Gastrocnemius medialis (tissue), 4 donors: ENCODE measurements at places on chromosomes 2 and 18. TPM values are rescaled to one million over a fixed set of nuclear protein-coding genes. Genes with fewer than 3 reads are reported as not detected.

The DCAF17 gene
- total RNA-seq, result 5.2 TPM

The SRD5A2 gene
- not detected for total RNA-seq

The SIGLEC15 gene
- total RNA-seq, result not detected

The IL1B gene
- total RNA-seq, result not detected

The CABLES1 gene
- 0.58 TPM for total RNA-seq

The SPP2 gene
- not detected for total RNA-seq

The SERPINB5 gene
- not detected for total RNA-seq

The DOK6 gene
- total RNA-seq, result not detected

The TEX51 gene
- not detected for total RNA-seq

The CFAP65 gene
- not detected for total RNA-seq

The WDR75 gene
- 14.0 TPM for total RNA-seq

The BOLL gene
- total RNA-seq, result 2.7 TPM

The CXCR4 gene
- 3.7 TPM for total RNA-seq

The KIAA2012 gene
- not detected for total RNA-seq

The UGT1A8 gene
- not detected for total RNA-seq

The SERPINB12 gene
- total RNA-seq, result not detected

The FAM228A gene
- total RNA-seq, result 0.39 TPM

The TRIM43 gene
- total RNA-seq, result not detected

The SLC5A7 gene
- total RNA-seq, result not detected

The PFN4 gene
- total RNA-seq, result not detected

The LRRC30 gene
- 6.2 TPM for total RNA-seq
